Mesenteric fat pad (tissue), 1 donor: ENCODE measurements at places on chromosomes 6 and 20.

DNA sequence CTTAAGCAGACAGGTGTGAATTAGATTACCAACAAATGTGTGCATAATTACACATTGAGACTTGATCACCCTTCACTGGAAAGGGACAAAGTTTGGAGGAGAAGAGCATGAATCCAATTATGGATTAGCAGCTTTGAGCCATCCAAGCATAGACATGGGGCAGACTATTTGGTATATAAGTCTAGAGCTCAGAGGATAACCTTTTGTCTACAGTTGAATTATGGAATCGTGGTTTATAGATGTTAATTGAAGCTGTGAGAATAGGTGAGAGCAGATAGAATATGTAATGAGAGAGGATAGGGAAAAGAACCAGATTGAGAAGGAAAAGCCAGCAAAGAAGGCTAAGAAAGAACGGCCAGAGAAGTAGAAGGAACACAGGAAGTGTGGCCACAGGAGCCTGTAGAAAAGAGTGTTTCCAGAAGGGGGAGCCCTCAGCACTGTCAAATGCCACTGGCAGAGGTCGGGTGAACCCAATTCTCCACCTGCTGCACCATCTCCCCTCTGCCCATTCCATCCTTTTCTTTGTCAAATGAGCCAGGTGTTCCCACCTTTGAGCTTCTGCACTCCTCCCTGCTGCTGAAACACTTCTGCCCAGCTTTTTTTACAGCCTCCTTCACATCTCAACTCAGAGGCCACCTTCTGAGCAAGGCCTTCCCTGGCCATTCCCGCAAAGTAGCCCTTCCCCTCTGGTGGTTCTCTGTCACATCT lies 7.3 kb downstream of the DNTTIP1 start:
- DNase-seq = no peak

DNA sequence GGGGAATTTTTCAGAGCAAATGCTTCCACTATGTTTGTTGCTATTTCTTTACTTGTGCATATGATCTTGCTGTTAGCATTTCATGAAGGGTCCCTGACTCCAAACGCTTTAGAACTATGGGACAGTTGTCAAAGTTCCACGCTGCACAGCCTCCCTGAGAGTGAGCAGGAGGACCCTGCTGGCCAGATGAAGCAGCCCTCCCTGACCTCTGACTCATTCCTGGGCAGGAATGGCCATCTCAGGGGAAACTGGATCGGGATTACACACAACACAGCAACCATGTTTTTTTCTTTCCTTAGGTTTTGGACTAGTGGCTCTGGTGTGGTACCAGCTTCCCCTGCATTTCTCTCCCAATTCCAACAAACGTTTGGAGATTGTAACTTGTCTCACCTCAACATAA lies 710.9 kb upstream of the AGPAT4 start:
- no peak for DNase-seq

- DNase-seq = no peak
Measured at GRCh38 chr20:12644461-12644860, 364.3 kb upstream of the SPTLC3 start.

DNA sequence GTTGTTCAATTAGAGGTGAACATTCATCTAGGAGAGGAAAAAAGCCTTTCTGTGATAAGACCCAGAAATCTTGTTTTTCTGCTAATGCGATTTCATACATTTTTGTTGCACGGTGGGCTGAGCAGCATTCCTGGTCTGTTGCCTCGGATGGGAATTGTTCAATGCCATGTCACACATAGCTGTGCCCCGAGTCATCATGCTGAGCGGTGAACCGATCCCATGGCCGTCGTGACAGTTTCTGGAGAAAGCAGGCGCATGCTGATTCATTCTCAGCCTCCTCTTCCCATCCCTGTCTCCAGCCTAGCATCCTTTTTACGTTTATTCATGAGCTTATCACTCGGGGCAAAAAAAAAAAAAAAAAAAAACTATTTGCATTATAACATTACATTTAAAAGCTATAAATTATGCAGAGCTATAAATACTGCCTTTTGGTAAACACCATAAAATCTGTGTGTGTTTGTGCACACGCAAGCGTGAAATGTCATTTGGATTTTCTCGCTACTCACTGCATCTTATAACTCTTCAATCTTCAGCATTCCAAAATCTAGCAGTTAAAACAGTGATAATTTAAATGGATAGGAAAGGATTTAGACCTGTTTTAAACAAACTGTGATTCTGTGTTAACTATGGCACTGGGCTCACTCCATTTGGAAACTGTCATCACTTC lies 58.9 kb upstream of the IFNGR1 start:
- no peak for DNase-seq

GRCh38 chr20:61303675-61304074 lies 51.6 kb downstream of the CDH4 start:
- no peak for DNase-seq

GRCh38 chr6:87366072-87366827 lies 21.6 kb downstream of the C6orf163 start:
- no peak for DNase-seq

DNA sequence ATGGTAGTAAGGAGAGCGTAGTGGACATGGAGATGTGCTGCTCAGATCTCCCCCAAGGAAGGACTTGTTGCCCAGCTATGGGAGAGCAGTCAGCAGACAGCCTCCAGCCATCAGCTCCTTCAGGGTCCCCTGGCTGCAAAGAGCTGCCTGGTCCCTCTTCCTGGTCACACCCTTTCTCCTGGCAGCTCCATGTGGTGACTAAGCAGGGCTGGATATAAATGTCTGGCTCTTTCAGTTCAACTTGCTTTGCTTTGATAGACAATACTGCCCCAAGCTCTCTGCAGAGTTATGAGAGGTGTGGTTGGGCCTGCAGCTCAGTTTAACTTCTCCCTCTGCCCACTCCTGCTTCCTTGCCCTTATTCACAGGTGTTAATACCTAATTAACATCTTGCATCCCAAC lies 64.1 kb upstream of the DDR1 start:
- DNase-seq = no peak

DNA sequence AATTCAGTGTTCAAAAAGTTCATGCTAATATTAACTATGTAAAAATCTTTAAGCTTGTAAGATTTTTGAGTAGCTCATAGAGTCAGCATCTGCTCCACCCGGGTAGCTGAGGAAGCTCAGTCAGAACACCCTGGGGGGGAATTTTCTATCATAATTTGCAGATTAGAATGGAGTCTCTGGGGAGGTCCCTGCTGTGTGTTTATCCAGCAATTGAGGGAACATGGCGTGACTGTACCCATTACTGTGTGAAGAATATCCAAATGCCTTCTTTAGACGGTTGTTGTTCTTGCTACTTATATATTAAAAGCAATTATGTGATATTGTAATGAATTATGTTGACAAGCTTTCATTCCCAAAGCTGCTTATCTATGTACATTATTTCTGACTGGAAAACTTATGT lies 64.8 kb downstream of the AIG1 start:
- DNase-seq = no peak

DNA sequence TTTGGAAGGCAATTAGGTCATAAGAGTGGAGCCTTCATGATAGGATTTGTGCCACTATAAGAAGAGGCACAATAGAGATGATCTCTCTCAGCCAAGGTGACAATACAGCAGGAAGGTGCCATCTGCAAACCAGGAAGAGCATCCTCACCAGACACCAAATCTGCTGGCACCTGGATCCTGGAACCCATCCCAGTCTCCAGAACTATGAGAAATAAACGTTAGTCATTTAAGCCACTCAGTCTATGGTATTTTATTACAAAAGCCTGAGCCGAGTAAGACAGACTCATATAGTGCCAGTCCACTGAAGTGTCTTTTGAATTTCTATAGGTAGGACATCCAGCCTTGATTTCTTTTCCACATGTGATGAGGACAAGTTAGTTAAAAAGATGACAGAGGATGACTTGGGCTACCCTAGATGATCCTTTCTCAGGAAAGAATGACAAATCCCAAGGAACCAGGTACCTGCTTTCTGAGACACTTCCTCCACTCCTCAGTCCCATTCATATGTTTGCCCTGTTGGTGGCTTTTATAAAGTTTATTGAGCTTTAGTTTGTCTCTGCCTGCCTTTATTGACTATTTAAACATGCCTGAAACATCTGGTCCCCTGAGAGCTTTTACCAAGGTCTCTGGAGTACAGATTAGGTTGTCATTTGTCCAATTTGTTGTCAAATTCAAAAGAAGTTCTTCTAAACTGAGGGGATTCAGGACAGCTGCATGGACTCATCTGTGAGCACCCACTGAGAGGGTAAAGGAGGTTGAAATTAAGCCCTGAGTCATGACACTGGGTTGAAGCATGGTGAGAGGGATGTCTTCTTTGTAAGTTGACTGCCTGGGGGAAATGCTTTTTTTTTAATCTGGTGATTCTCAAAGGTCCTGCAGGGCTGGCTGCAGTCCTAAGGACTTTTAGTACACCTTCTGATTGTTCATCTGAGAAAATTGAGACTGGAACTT lies 165.0 kb upstream of the PLCB4 start:
- no peak for DNase-seq

GRCh38 chr6:129849456-129849855 lies 11.7 kb downstream of the TMEM244 start:
- no peak for DNase-seq

GRCh38 chr6:17716221-17716620 lies 9.5 kb upstream of the NUP153 start:
- no peak for DNase-seq

DNA sequence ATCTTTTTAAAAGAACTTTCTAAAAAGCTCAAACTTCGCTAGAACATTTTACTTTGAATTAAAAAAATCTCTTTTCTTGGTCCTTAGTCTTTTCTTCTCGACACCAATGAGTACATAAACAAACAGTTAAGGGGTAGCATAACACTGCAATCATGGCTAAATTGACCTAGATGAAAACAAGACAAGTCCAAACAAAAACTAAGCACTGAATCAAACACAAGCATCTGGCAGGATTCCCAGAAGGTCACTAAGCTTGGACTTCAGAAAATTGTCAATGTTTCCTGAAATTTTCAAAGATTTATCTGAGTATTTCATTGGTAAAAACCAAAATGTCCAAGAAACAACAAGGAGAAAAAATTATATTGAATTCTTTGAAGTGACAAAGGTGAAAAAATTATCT lies 5.0 kb downstream of the COL21A1 start:
- DNase-seq = no peak

- no peak for DNase-seq
Measured at GRCh38 chr6:139330306-139330705, 38.5 kb upstream of the TXLNB start.

GRCh38 chr6:136084403-136084802 lies 165.7 kb downstream of the MTFR2 start:
- DNase-seq = no peak

DNA sequence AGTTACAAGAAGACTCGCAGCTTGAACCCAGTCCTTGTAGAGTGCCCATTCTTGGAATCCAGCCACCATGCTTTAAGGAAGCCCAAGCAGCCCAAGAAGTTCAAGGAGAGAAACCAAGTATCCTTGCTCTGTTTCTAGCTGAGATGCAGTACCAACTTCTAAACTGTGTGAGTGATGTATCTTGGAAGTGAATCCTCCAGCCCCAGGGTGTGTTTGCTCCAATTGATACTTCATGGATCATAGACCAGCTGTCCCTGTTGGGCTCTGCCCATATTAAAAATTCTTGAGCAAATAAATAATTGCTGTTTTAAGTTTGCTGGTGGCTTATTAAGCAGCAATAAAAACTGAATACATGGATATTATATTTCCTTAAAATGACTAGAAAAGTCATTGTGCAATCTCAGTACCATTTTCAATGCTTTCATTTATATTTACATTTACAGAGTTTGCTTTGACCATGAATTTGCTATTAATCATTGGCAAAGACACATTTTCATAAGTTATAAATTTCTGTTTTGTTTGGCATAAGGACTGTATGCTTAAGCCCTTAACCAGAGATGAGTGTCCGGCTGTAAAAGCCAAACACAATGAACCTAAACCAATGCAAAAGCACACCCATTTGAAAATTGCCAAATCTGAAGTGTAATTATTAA lies 9.2 kb downstream of the SPTLC3 start:
- no peak for DNase-seq

DNA sequence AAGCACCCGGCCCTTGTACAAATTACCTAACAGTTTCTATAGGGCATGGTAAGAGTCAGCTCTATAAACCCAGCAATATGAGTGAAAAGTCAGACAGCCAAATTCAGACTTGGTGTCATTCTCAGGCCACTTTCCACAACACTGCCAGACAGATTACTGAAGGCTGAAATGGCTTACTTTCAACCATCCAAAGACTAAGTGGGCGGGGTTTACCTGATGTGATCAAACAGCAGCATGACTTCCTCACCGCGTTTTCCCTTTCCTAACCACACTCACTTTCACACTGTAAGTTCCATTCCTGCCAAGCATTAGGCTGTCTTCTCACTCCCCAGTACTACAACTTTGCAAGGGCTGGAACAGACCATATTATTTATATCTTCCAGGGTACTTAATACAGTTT lies 85.9 kb downstream of the SMLR1 start:
- DNase-seq = no peak

- no peak for DNase-seq
Measured at GRCh38 chr20:50886184-50886790, 45.0 kb downstream of the ADNP start.

- DNase-seq = no peak
Measured at GRCh38 chr20:64168381-64169090, 4.3 kb downstream of the MYT1 start.

GRCh38 chr6:38730140-38730862 lies 15.2 kb downstream of the DNAH8 start:
- DNase-seq = no peak

DNA sequence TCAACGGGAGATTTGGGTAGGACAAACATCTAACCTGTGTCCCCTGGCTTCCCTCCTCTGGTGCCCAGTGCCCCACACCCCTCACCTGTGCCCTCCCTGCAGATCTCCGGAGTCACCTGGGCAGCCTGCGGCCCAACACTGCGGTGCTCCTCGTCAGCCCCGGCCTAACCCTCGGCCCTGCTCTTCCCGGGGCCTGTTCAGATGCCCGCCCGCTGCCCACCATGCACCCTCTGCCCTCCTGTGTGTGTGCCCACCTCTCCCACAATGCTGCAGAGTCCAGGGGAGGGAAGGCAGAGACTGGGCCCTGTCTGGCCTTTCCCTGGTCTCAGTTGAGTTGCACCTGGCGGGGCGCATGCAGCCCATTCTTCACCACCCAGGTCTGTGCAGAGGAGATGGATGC lies 349.3 kb downstream of the CDH4 start:
- DNase-seq = no peak

DNA sequence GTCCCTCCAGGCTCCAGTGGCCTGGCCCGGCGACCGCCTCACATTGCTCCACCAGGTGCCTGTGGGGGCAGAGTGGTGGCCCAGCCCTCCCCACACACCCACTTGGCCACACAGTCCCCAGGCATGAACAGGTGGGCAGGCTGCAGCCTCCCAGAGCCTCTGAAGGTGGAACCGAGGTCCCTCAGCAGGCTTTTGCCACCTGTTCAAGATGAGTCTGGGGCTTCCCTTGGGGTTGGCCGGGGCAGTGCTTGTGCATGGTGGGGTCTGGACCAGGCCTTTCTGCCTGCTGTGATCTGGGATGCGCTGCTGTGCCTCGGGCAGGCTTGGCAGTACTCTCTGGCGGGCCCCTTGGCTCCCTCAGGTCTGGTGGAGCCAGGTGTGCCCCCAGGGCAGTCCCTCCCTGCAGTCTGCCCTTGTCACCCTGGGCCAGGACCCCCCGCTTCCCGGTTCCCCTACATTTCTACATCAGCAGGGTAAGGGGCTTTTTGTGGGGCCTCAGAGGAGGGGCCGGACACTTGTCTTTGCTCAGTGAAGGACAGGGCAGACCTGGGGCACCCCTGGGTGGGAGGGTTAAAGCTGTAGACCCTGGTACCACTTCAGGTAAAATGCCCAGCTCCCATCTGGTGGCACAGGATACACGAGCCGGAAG lies 2.7 kb upstream of the COL9A3 start:
- no peak for DNase-seq

GRCh38 chr6:7909323-7910276 lies 988 bp downstream of the TXNDC5 start:
- no peak for DNase-seq

GRCh38 chr6:51553246-51554015 lies 534.0 kb downstream of the PKHD1 start:
- no peak for DNase-seq
